Neural progenitor cell (in vitro differentiated cells): ENCODE measurements at places on chromosomes 3 and 15. TPM values are rescaled to one million over a fixed set of nuclear protein-coding genes. Genes with fewer than 3 reads are reported as not detected.

The HYAL1 gene
- total RNA-seq = 1.6 and 3.0 TPM in 2 replicates

The GJD2 gene
- not detected in 2 replicates for total RNA-seq

The IQCB1 gene
- total RNA-seq = 53.7 and 89.6 TPM in 2 replicates

- DNase-seq = no peak
These were observed 393.3 kb upstream of the WNT5A start for GRCh38 chr3:55880357-55880756.

GRCh38 chr3:52402101-52402521, 42.8 kb downstream of the SEMA3G start:
- DNase-seq = no peak

GRCh38 chr15:69394556-69395282, 19.4 kb upstream of the KIF23 start:
- peak; percentile 90 for DNase-seq
